ENCODE measurements at places on chromosomes 3 and 15. TPM values are rescaled to one million over a fixed set of nuclear protein-coding genes. Genes with fewer than 3 reads are reported as not detected.

The CCR8 gene
- 5.7 TPM for total RNA-seq

The PLA2G4F gene
- total RNA-seq = not detected

The SH2D7 gene
- not detected for total RNA-seq

The KLHL40 gene
- not detected for total RNA-seq

The METTL6 gene
- 15.2 TPM for total RNA-seq

The GPR15 gene
- 4.1 TPM for total RNA-seq

The REC114 gene
- not detected for total RNA-seq

The TMEM212 gene
- not detected for total RNA-seq

The ISLR gene
- total RNA-seq = not detected

The ANKRD34C gene
- not detected for total RNA-seq

The ST3GAL6 gene
- total RNA-seq = not detected

The GOLGA6A gene
- not detected for total RNA-seq

The IL17RB gene
- 2.2 TPM for total RNA-seq

The GOLGA8O gene
- 2.2 TPM for total RNA-seq

The FRMD5 gene
- total RNA-seq = 0.09 TPM
